ENCODE measurements at places on chromosomes 1 and 21.

DNA sequence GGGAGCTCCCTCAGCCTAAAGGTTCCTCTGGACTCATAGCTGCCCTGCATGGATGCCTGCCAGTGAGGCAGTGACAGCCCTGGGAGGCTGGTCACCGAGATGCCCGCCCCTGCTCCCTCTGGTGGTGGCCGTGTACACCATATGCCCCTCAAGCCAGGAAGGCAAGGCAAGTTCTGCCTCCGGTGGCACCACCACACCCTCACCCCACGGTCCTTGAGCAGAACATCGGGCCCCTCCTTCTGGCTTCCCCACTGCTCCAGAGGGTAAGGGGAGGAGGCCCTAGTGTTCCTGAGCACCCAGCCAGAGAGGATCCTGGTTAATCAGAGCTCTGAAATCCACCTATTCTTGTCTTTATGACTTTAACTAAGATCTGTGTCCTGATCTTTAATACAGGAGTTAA is 1.5 kb upstream of the S100A14 start:
- DNase-seq, result peak; percentile 66

DNA sequence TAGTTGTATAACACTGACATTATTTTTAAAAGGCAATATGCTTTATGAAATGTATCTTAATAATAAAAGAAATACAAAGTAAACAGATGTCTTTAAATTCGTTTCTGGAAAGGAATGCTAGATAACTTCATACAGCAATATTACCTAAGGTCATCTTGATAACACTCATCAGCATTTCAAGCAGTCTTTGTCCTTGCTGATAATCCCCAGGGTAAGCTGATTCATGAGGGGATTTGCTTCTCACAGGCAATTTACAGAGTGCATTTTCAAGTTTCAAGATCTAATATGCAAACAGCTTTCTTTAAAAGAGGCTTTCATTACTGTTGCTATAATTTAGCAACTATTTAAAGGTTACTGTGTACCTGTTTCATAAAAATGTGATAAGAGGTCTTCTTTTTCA is 75.2 kb upstream of the NEK2 start:
- DNase-seq, result no peak

- DNase-seq, result no peak
Measured at GRCh38 chr1:181739214-181739613, 255.9 kb downstream of the CACNA1E start.

GRCh38 chr1:53949023-53949990 is 3.2 kb downstream of the LRRC42 start:
- no peak for DNase-seq

DNA sequence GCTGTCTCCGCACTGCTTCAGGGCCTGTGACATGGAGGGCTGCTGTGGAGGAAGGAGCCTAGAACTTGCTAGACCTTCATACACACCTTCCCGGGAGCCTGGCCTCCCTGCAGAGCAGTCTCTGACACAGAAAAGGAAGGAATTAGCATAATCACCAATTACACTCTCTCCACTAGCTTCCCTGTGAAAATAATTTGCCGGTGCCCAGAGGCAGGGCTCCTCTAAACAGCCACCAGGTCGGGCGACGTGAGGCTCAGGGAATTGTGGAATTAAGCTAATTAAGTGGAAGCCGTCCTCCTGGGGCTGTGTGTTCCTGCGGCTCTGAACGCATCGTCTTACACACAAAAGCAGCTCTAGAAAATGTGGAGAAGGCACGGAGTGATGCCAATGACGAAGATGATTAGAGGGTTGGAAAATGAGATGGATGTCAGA is 82.6 kb downstream of the NENF start:
- no peak for DNase-seq

GRCh38 chr1:69319287-69319686 is 248.4 kb upstream of the LRRC7 start:
- no peak for DNase-seq

GRCh38 chr1:221343136-221343535 is 398.8 kb downstream of the DUSP10 start:
- no peak for DNase-seq

DNA sequence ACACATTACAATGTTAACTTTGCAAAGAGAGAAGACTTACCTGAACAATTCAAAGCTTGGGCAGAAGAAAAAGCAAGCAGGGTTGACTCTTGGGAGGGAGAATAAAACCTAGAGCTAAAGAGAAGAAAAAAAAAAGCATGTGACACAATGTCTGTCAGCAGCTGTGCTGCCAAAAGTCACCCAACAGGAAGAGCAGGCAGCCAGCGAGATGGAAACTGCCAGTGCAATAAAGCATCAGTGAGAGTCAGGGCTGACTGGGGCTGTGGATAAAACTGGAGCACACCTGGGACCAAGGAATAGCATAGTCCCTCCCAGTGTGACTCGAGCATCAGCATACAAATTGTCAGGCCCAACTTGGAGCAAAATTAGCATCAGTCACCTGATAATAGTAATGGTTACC is 65.0 kb upstream of the SLC22A15 start:
- DNase-seq, result no peak

GRCh38 chr21:45889961-45890360 is 91.6 kb upstream of the COL6A1 start:
- no peak for DNase-seq

GRCh38 chr1:181353526-181353925 is 129.8 kb upstream of the CACNA1E start:
- DNase-seq, result no peak

GRCh38 chr21:41037936-41038335 is 130.0 kb upstream of the BACE2 start:
- DNase-seq, result no peak

DNA sequence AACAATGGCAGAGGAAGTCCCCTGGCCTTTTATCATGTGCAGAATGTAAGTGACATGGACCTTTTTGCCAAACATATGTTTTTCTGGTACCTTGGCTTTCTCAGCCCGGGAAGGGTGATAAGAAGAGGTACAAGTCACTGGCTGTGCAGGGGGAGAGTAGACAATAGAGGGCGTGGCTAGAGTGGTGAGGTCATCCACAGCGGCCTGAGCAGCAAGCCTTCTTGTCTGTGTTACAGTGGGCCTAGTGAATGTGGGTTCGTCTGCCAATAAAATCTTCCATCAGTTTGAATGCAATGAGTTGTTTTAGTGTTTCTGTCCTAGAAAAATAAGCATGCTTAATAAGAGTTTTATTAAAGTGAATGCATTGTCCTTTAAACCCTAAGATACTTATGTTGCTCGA is 59.0 kb upstream of the PGD start:
- DNase-seq, result no peak

DNA sequence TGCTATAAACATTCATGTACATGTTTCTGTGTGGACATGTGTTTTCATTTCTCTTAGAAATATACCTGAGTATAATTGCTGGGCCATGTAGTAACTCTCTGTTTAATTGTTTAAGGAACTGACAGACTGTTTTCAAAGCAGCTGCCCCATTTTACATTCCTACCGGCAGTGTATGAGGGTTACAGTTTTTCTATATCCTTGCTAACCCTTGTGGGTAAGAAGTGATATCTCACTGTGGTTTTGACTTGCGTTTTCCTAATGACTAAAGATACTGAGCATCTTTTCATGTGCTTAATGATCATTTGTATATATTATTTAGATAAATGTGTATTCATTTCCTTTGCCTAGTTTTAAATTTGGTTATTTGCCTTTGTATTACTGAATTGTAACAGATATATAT is 81.7 kb downstream of the DNM3 start:
- DNase-seq, result no peak

DNA sequence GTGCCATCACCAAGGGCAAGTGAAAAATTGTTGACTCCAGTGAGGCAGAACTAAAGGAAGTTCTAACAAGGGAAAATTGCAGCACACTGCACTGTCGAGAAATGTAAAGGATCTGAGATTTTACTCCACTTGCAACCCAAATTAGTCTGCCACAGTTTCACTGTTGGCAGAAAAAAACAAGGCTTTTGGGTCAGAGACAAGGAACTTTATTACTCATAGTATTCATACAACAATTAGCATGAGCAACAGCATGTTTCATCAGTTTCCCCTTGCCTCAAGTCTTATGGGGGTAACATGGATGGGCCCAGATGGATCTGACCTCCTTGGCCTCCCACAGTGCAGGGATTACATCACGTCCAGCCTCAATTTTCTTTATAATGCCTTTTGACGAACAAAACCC is 125.3 kb downstream of the LTN1 start:
- DNase-seq, result no peak

- peak; percentile 70 for DNase-seq
Measured at GRCh38 chr1:17661546-17662157, 93.5 kb upstream of the ACTL8 start.

GRCh38 chr1:228794173-228794572 is 58.9 kb downstream of the RHOU start:
- no peak for DNase-seq

DNA sequence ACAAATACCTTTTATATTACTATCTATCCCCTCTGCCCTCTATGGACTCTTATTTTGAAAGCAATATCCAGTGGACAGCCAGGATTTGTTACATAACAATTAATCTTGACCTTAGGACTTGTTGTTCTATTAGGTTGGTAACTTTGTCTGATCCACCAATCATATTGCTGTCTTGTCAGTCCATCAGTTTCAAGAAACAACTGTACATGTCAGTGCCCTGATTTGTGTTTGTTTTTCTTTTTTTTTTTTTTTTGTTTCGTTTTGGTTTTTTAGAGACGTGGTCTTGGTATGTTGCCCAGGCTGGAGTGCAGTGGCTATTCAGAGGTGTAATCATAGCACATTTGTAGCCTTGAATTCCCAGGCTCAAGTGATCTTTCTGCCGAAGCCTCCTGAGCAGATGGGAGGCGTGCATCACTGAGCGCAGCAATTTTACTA is 1.5 kb upstream of the SCP2 start:
- DNase-seq, result no peak

- DNase-seq, result peak; percentile 71
Measured at GRCh38 chr1:26820784-26821269, 5.7 kb upstream of the ZDHHC18 start.

- DNase-seq, result no peak
Measured at GRCh38 chr1:113615425-113615824, 143.9 kb downstream of the PHTF1 start.

GRCh38 chr1:234675572-234675971 is 65.6 kb upstream of the IRF2BP2 start:
- no peak for DNase-seq

- DNase-seq, result no peak
Measured at GRCh38 chr21:40505681-40506080, 341.3 kb downstream of the DSCAM start.

- peak; percentile 15 for DNase-seq
Measured at GRCh38 chr1:30597711-30598110, 125.7 kb downstream of the MATN1 start.

DNA sequence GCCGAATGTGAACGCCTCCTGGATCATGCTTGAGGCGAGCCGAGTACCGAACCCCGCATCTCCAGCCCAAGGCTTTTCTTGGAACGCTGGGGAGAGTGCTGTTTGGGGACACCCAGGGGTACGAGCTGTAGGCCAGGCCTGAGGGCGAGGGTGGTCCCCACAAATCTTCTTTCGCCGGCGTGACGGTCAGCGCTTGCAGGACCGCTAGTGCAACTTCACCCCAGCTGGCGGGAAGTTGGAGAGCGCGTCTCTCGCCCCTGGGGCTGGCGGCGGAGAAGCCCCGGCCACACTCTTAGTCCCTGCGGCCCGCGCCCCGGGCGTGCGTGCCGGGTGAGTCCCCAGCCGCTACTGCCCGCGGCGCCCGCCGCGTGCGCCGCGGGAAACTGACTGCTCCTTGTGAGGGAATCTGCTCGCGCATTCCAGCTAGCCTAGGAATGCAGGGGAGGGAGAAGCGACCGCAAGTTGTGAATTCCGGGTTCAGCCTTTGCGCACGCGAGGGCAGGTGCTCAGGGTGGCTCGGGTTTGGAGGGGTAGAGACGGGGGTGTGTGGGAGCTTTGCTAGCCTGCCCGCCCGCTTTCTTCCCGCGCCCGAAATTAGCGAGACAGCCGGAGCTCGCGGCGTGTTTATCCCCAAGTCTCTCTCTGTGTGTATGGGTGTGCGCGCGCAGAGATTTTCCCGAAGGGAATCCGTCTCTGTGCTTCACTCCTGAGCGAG is 884 bp downstream of the LHX4 start:
- DNase-seq, result no peak

DNA sequence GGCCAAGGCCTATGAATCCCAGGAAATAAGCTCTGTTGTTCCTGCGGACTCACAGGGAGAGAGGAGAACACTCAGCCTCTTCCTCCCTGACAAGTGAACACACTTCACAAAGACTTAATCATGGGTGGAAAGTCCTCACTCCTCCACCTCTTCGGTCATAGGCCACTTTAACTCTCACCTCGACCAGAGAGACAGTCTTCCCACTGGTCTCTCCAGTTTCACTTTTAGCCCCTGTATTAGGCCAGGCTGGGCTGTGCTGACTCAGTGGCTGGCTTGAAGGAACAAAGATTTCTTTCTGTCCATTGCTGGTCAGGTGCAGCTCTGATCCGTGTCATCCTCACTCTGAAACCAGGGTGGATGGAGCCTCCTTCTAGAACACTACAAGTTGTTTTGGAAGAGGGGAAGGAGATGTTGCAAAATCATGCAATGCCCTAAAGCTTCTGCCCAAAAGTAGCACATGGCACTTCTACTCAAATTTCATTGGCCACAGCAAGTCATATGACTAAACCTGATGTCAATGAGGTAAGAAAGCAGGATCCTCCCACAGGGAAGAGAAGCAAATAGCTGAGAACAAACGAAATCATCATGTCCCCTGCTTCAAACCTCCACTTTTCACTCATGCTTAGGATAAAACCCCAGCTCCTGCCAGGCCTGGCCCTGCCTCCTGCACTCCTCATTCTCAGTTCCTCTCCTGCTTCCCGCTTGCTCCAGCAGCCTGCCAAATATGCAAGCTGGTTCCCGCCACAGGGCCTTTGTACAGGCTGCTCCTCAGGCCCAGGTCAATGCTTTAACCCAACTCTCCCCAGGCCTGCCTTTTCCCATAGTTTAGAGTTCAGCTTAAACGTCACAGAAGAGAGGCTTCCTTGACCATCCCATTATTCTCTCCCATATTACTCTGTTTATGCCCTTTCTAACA is 150.5 kb upstream of the RUNX3 start:
- no peak for DNase-seq

- no peak for DNase-seq
Measured at GRCh38 chr1:33442141-33442540, 11.2 kb upstream of the PHC2 start.

Data from Peyer's patch (tissue), 4 donors.